ENCODE measurements at places on chromosomes 12 and 14.

GRCh38 chr12:32201096-32201495 is 94.4 kb downstream of the BICD1 start:
- no peak for DNase-seq

DNA sequence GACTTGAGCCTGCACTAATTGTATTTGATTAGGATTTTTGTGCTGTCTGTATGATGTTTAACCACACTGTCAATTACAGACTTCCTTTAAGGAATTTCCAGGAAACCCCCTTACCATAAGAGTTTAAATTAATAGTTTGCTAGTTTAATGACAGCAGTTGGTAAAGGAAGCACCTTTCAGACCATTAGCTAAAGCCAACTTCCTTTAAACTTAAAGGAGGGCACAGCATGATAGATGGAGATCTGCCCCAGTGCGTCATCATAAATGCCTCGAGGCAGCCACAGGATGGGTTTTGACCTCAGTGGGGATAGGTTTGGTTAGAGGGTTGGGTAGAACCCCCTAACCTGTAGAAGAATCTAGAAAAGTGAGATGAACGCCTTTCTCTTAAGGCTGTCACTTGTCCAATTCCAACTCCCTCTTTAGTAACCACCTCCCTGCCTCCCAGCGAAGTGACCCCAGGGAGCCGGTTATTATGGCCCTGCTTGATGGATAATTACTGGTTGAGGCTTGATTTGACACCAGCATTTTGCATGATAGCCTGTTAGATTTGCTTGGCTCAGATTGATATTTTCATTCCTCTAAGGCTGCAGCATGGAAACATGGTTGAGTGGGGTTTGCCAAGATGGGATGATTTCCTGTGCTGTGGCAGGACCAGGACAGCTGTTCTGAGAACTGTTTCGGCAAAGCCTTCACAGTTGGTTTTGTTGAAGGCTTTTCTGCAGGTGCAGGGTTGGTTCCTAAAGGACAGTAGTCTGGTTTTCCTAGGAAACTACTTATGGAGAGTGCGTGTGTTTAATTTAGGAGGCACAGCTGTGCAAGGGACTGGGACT is 62.7 kb downstream of the CHST11 start:
- DNase-seq: no peak

DNA sequence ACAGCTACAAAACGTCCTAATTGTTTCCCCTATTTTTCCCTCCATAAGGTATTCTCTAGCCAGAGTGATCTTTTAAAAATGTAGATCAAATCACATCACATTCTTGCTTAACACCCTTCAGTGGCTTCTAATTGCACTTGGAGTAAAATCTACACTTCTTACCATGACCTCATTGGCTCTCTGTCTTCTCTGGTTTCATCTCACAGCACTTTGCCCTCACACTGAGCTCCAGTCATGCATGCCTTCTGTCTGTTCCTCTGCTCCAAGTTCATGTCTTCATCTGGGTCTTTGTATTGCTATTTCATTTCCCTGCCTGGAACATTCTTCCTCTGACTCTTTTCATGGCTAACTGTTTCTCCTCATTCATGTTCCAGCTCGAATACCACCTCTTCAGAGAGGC is 220.4 kb upstream of the GARIN6 start:
- DNase-seq: peak; percentile 78

GRCh38 chr12:55681142-55682077 is 26.3 kb downstream of the ITGA7 start:
- DNase-seq: peak; percentile 77

GRCh38 chr12:89707703-89708564 is 704 bp downstream of the ATP2B1 start:
- no peak for DNase-seq

DNA sequence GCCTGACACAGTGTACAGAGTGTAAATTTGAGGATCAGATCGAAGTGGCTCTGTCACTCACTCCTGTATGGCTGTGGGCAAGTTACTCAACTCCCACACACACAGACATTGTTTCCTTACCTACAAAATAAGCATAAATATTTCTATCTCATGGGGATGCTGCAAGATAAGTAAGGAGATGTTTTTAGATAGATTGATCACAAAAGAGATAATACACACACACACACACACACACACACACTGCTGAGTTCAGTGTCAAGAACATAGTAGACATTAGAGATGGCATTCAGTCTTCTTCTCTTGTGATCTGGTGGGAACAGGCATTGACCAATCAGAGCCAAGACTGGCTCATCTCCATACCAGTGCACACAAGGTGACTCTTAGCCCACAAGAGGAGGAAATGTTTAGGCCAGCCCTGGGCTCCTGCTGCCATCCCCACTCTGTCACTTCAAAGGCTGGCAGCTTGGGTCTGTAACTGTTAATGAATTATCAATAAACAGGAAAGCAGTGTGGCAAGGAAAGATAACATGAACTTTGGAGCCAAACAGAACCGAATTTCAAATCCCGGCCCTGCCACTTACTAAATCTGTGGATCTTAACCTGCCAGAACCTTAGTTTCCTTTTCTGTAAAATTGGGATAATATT is 3.4 kb upstream of the RNASE8 start:
- DNase-seq: no peak

- no peak for DNase-seq
Observed at GRCh38 chr14:65369560-65369959, 43.0 kb upstream of the FUT8 start.

DNA sequence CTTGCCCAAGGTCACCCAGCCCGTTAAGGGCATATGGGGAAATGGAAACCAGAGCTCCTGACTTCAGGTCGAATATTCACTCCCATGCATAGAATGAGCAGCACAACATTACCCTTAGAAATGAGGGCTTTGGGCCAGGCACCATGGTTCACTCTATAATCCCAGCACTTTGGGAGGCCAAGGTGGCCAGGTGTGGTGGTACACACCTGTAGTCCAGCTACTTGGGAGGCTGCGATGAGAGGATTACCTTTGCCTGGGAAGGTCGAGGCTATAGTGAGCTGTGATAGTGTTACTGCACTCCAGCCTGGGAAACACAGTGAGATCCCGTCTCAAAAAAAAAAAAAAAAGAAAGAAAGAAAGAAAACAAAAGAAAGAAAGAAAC is 341.0 kb upstream of the TMPO start:
- DNase-seq: no peak

GRCh38 chr12:32457251-32458025 is 58.1 kb downstream of the FGD4 start:
- no peak for DNase-seq

DNA sequence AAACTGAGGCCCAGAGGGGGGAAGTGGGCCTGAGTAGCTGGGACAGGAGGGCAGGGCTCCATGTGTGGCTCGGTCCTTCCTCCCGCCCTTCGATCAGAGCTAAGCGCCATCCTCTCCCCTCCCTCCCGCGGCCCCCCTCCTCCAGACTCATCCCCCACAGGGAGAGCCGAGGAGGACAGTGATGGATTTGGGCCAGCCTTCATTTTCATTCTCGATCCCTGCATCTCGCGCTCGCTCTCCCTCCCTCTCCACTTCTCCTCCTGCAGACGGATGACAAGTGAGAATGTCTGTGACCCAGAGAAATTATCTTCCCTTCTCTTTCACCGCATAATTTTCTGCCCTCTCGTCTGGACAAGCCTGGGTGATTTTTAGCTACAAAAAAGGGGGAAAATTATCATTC is 183.3 kb downstream of the RBM19 start:
- DNase-seq: no peak

- no peak for DNase-seq
Observed at GRCh38 chr12:98253207-98254037, 262.0 kb upstream of the TMPO start.

- DNase-seq: no peak
Observed at GRCh38 chr14:57066887-57067513, 201.7 kb downstream of the EXOC5 start.

DNA sequence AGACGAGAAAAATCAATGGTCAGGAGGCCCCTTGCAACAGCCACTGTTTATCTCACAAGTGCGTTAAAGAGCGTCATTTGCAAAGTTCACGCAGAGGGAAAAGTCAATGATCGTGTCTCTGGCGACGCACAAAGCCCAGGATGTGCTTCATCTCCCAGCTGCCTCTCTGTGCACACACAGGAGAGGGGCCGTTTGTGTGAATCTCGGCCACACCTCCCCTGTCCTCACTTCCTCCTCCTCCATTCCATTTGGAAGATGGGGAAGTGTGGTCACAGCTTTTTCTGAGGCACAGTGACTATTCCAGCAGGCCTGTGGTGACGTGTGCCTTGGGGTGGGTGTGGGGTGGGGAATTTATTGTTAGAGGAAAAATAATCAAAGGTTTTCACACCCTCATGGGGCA is 90.4 kb downstream of the RBM19 start:
- DNase-seq: no peak

- DNase-seq: no peak
Observed at GRCh38 chr14:65003394-65003793, 16.7 kb downstream of the FNTB start.

DNA sequence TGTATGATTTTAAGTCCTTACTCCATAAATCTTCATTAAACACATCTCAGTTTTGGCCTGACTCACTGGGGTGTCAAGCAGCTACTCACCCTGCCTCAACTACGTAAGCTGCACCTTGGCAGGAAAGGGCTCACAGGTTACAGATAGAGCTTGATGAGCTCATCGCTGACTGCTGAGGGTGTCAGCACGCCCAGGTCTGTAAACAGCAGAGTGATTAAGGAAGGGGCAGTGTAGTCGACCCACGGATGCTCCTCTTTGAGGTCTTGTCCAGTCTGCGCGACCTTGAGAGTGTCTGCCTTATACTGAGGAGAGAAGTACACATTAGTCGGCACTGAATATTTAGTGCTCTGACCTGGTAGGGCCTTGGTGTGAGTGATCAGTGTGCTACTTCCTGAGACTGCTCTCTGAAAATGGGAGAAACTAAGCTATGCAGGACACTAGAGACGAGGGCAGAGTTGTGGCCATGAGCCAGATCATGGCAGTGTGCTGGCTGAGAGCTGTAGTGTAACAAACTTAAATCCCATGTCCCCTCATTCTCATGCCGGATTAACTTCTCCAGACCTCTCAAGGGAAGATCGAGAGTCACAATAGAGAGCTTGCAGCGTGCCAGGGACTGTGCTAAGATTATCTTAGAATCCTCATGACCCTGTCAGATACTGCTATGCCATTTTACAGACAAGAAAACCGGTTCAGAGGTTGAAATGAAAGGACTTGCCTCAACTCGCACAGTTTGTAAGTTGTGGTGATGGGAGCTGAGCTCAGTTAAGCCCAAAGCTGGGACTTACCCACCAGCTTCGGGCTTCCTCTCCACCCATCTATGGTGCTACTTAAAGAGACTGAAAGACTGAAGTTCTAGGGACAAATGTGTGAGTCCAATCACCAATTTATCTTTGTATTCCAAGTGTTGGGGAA is 11.6 kb downstream of the EIF2B1 start:
- no peak for DNase-seq

GRCh38 chr12:8677362-8677761 is 14.7 kb upstream of the MFAP5 start:
- no peak for DNase-seq

GRCh38 chr14:57820581-57820980 is 45.3 kb downstream of the SLC35F4 start:
- DNase-seq: no peak

GRCh38 chr12:4216187-4216927 is 57.2 kb upstream of the CCND2 start:
- DNase-seq: no peak
